ENCODE measurements at places on chromosomes 7 and 10.

GRCh38 chr7:99014113-99014985 is 129.6 kb downstream of the SMURF1 start:
- DNase-seq, result no peak

- DNase-seq, result no peak
These were observed 132.8 kb downstream of the TCERG1L start for GRCh38 chr10:131178521-131179331.

- DNase-seq, result peak; percentile 22
These were observed 32.0 kb downstream of the EXOC6 start for GRCh38 chr10:92880233-92880861.

- DNase-seq, result peak; percentile 70
These were observed at the start of gene NDUFB8 for GRCh38 chr10:100529475-100530298. Gene NDUFB8, minus strand, starts transcription at chr10:100529871. Its CDS starts 20 bp downstream, at chr10:100529851.

DNA sequence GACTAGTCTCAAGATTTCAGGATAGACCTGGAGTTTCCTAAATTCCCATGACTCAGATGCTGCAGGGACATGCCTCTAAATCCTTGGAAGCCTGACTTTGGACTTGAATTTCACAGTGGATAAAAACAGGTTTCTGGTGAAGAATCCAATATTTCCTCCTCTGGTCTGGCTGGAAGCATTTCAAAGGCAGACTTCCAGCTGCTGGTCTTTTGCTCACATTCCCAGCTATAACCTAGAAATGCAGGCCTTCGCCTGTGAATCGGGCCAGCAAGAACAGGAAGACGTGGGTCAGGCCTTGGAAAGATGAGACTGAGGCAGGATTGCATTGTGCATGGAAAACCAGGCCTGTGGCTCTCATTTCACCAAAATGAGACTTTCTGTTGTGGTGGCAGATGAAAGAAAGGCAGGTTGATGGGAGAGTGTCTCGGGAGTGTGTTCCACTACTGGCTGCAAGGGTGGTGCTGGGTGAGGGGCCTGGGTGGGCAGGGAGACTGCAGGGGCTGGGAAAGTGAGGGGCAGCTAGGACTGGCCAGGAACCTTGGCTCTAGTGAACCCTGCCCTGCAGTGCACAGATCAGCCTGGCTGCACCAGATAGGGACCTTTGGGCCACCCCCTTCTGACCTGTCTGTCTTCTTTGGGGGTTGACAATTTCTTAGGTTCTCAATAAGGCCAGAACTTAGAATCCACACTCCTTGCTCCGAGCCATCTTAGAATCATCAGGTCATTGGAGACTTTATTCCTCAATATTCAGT is 488.8 kb upstream of the MKI67 start:
- no peak for DNase-seq

DNA sequence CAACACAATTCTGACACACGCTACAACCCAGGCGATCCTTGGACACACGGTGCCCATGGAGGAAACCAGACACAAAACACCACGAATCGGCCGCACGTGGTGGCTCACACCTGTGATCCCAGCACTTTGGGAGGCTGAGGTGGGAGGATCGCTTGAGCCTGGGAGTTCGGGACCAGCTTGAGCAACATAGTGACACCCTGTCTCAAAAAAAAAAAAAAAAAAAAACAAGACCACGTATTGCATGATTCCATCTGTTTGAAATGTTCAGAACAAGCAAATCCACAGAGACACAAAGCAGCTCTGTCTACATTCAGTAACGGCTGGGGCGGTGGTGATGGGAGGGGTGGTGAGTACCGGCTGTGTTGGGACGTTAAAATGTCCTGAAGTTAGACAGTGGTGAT is 25.2 kb downstream of the ADAP1 start:
- no peak for DNase-seq

- DNase-seq, result no peak
These were observed 31.3 kb upstream of the INSYN2A start for GRCh38 chr10:127227663-127228062.

DNA sequence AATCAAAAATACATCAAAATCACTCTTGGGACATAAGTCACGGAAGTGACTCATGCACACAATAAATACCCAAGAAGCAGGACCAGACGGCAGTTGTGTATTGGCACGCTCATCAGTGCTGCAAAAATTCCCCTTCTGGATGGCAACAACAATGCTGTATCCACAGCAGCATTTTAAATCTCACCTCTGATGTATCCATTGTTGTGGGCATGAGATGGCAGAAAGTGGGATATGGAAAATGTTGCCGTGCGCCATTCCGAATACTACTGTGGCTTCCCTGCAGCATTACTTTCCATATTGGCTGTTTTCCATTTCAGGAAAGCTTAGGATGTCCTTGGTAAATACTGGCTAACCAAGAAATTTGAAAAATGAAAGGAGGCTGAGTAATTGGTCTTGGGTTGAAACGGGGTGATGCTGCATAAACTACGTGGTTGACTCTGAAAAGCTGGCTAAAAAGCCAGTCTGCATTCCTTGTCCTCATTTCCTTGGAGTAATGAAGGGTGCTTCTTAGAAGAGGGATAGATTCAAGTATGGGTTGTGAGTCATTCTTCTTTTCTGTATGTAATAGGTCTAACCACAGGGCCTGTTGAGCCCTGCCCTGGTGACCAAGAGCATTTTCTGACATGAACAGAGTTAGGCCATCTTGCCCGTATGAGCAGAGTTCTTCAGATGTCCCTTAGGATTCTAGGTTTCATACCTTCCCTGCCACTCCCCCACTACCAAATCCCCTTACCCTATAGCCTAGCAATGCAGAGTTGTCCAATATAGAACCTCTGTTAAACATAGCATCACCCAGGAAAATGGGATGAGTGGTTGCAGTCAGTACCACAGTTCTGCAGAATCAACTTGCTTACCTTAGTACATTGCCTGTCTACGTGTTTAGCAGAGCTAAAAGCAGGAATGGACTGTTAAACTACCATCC is 36.3 kb upstream of the TOMM7 start:
- DNase-seq, result peak; percentile 71

GRCh38 chr7:157622000-157622399 is 285.2 kb downstream of the DNAJB6 start:
- no peak for DNase-seq

GRCh38 chr10:119253433-119254174 is 46.2 kb downstream of the GRK5 start:
- peak; percentile 76 for DNase-seq

DNA sequence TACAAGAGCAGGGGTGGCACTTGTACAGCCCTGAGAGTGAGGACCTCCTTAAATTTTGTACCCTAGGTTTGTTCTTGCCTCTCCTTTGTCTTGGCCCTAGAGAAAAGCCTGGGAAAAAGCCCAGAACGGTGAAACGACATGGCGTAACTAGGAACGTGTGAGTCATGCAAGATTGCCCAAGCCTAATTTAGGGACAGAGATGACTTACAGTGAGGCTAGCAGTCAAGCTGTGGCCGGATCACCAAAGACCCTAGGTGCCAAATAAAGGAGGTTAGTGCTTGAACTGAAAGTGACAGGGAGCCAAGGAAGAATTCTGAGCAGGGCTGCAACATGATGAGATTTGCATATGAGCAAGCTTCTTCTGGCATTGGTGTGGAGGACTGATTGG is 25.1 kb downstream of the TBXAS1 start:
- DNase-seq, result no peak

GRCh38 chr7:42159130-42159529 is 77.9 kb downstream of the GLI3 start:
- no peak for DNase-seq

DNA sequence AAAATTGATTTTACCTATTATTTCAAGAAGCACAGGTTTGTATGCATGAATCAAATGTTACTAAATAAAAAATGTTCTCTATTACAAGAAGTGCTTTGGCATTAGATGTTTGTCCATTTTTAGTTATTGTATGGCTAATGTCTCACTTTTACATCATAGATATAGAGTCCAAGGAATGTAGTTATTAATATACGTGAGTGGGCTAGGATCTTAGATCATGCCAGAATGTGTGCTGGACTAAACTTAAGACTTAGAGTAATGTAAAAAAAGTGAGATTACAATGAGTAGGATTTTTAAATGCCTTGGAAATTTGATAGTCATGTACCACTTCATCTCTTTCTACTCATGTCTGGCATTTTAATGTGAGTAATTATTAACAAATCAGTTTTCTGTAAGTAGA is 196.6 kb downstream of the ARL4A start:
- no peak for DNase-seq

DNA sequence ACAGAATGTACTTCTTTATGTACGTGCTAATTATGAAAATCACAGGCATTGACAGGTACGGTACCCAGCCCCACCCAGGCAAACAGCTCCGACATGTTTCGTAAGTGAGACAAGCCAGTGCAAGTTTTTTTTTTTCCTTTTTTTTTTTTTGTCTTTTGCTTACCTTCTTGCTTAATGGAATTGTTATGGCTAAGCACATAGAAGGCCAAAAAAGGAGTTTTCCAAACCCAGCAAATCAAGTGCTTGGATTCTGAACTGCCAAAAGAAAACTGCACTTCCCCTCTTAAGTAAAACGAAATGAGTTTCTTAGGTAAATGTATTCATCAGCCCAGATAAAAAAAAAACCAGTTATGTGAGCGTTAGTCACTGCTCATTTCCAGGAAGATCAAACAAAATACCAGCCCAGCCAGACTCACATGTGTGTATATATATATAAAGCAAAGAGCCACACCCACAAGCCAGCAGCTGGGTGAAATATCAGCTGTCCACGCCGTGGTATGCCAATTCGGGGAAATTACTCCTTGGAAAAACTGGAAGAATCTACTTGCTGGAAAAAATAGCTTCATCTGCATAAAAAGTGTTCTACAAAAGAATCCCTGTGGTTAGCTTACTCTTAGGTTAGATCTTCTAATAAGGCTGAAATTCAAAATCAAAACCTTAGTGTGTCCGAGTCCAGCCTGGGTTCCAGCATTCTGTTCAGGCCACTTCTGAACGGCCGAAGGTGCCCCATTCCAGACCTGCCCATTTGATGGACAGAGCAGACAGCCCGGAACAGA is 8.0 kb downstream of the KLF6 start:
- DNase-seq, result peak; percentile 68

All from kidney glomerular epithelial cell (primary cell).